Esophagus muscularis mucosa (tissue), 4 donors: ENCODE measurements at places on chromosomes 6 and 20. TPM values are rescaled to one million over a fixed set of nuclear protein-coding genes. Genes with fewer than 3 reads are reported as not detected.

The NHLRC1 gene
- total RNA-seq, result 1.2 TPM

The RNF39 gene
- total RNA-seq, result not detected

The IRF4 gene
- 0.29 TPM for total RNA-seq

The MUC21 gene
- total RNA-seq, result 2.1 TPM

The SAMD3 gene
- total RNA-seq, result not detected
